ENCODE measurements at places on chromosomes 5 and 9.
A peak's percentile ranks its signal among the peaks of the same experiment; 100 is the strongest.

DNA sequence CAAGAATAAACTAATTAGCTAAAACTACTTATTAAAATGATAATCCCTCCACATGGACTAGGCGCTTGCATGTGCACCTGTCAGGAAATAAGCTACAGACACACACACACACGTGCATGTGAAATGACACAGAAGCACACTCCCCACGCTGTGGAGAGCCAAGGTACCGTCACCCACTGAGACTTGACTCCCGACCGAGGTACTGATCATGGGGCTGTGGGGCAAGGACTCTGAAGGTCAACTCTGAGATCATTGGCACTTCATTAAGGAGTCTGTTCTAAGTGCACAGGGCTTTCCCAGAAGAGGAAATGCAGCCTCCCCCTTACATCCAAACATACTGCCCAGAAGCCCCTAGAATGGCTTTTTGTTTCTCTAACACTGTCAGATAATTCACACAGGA is 264.4 kb upstream of the WWC1 start:
- DNase-seq: no peak

- no peak for DNase-seq
Measured at GRCh38 chr9:23740531-23740930, 85.5 kb downstream of the ELAVL2 start.

- peak; percentile 86 for DNase-seq
Measured at GRCh38 chr9:1458503-1458902, 408.3 kb downstream of the DMRT2 start.

- no peak for DNase-seq
Measured at GRCh38 chr9:21311889-21312288, 6.8 kb upstream of the IFNA5 start.

DNA sequence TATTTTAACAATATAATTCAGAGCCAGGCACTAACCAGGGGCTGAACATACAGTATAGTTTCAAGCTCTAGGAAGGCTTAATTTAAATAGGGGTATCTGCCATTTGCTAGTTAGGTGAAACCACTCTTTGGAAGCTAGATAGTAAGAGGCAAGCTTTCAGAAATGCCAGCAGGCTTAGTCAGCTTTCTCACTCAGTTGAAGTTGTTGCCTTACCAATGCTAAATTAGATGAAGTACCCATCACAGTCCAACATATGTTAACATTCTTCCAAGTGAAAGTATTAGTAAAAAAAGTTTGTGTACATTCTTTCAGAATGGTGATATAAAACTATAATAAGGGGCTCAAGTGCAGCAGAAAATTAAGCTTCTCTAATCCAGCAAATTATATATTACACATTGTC is 215.0 kb downstream of the CNTLN start:
- DNase-seq: peak; percentile 2

DNA sequence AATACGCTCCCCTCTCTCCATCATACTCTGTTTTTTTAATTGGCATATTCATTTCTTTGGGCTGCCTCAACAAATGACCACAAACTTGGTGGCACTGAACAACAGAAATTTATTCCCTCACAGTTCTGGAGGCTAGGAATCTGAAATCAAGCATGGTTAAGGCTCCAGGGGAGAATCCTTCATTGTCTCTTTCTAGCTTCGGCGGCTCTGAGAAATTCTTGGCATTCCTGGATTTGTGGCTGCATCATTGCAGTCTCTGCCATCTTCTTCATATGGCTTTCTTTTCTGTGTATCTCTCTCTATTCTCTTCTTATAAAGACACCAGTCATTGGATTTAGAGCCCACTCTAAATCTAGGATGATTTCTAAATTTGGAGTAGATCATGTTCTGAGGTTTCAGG is 10.9 kb upstream of the SLC24A2 start:
- no peak for DNase-seq

DNA sequence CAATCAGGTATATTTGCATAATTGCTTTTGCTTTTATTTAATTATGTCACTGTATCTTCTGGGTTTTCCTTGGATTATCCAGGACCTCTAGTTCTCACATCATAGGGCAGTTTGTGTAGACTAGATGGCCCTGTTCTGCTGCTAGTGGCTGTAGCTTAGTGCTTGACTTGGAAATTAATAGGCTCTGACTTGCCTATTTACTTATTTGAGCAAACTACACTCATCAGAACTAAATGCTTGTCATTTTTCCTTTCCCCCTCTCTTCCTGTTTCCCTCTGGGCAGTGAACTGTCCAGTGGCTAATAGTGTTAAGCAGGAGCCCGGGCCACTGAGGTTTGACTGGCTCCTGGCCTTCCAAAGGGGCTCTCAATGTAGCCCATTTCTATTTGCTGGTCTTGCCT is 135.7 kb downstream of the MAN2A1 start:
- no peak for DNase-seq

- no peak for DNase-seq
Measured at GRCh38 chr9:118785456-118785855, 583.8 kb downstream of the BRINP1 start.

Data from foreskin keratinocyte (primary cell).